ENCODE measurements at places on chromosomes 3 and 15. TPM values are rescaled to one million over a fixed set of nuclear protein-coding genes. Genes with fewer than 3 reads are reported as not detected.

DNA sequence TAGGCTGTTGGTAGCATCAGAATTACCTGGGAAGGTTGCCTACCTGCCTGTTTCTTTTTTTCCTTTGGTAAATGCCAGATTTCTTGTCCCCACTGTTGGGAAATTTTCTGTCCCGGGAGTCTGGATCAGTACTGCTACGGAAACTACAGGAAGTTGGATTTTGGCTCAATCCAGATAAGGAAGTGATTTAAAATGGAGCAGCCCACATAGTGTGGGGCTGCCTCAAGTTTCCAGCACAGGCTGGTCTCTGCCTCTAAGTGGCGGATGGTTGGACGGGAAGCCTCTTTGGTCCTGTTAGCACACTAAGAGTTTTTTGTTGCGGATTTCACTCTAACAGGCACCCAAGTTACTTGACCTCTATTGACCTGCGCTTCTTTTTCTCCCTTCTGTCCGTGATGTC, 54.7 kb downstream of the EEFSEC start:
- no peak for DNase-seq

GRCh38 chr15:82530606-82531379, 9.5 kb downstream of the RPS17 start:
- DNase-seq = no peak

Gene OR5K2
- total RNA-seq = not detected

- no peak for DNase-seq
These were observed 459.8 kb downstream of the MCTP2 start for GRCh38 chr15:94691169-94691568.

DNA sequence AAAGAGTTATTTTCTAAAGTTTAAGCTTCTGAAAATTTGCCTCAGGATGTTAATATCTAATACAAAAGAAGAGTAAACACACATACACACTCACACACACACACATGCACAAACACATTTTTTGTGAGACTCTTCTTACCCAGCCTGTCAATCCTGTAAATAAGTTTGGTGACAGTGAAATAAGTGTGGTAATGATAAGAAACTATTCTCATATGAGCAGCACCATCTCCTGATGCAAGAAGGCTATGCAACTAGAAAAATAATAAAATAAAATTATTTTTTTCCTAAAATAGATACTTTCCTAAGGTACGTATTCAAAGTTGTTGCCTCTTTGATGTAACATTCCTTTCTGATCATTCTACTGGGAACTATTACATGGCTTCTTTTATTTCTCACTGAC, 155.1 kb downstream of the MECOM start:
- no peak for DNase-seq

DNA sequence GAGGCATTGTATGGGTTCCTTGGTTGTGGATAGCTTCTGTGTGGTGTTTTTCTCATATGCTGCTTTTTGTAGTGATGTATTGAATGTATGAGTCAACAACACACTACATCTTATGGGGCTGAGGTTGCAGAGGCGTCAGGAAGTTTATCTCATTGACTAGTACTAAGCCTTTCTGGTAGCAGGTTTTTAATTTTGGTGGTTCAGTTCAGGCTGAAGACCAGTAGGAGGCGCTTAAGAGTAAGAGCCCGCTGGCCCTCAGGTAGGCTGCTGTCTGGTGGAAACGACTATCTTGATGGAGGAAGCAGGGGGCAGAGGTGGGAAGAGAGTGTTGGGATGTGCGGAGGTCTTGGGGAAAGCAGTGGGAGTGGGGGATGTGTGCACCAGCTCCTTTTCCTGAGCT, 62.4 kb downstream of the RTP4 start:
- no peak for DNase-seq

DNA sequence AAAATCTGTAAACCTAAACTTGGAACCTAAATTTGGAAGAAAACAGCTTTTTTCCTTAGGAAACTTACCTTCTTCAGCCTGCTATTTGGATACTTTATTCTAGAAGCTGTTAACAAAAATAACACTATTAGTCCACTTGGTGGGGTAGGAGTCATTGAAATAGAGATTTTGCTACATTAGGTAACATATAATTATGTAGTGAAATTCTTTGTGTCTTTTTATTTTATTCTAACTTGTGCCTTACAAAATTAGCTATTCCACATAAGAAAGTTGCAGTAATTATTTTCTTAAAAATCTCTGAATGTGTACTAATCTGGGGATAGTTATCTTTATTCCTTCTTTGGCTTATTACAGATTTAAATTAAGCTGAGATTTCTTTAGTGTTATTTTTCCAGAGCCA, 360.4 kb upstream of the ROBO2 start:
- DNase-seq = no peak

Gene PLSCR5
- total RNA-seq = not detected

GRCh38 chr3:46705022-46705530, 3.9 kb downstream of the TMIE start:
- DNase-seq = no peak

GRCh38 chr3:87261925-87262324, 14.5 kb downstream of the POU1F1 start:
- no peak for DNase-seq

DNA sequence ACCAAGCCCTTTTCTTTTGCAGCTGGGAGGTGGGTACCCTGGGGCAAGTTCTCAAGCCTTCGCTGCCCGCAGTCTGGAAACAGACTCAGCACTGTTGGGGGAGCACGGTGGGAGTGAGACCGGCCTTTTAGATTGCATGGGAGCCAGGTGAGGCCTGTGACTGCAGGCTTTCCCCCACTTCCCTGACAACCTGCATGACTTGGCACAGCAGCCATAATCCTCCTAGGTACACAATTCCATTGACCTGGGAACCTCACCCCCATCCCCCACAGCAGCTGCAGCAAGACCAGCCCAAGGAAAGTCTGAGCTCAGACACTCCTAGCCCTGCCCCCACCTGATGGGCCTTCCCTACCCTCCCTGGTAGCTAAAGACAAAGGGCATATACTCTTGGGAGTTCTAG, 52.2 kb upstream of the CCDC80 start:
- DNase-seq = no peak

Gene CIP2A
- 5.5 TPM for total RNA-seq

DNA sequence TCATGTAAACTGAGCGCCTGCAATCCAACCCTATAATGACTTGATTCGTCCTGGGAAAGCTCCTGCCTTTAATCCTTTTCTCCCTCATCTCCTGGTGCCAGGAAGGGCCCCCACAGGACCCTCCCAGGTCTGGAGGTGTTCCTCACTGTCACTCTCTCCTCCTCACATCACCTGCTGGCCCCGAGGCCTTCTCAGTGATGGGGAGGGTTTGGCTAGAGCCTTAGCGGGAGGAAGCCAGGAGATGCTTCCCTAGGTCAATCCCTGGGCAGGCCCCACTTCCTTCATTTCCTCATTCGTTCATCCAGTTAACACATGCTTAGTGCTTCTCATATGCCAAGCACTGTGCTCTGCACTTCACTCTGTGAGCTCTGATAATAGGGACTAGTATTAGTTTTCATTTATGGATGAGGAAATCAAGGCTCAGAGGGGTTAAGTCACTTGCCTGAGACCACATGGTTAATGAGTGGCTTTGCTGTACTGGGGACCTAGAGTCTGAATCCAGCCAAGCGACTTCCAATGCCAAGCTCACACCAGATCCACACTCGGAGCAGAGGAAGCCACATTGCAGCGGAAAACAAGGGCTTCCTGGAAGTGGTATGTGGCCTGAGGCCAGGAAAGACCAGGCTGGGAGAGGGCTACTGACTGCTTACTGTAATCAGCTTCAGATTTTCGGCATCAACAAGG, 50.3 kb upstream of the CHRNB4 start:
- DNase-seq = no peak
